Activated T-helper 17 cell treated with anti-CD3 and anti-CD28 coated beads, Interleukin-2, amount 50 U/mL, for 72 hours (primary cell): ENCODE measurements at places on chromosomes 7 and 10.

DNA sequence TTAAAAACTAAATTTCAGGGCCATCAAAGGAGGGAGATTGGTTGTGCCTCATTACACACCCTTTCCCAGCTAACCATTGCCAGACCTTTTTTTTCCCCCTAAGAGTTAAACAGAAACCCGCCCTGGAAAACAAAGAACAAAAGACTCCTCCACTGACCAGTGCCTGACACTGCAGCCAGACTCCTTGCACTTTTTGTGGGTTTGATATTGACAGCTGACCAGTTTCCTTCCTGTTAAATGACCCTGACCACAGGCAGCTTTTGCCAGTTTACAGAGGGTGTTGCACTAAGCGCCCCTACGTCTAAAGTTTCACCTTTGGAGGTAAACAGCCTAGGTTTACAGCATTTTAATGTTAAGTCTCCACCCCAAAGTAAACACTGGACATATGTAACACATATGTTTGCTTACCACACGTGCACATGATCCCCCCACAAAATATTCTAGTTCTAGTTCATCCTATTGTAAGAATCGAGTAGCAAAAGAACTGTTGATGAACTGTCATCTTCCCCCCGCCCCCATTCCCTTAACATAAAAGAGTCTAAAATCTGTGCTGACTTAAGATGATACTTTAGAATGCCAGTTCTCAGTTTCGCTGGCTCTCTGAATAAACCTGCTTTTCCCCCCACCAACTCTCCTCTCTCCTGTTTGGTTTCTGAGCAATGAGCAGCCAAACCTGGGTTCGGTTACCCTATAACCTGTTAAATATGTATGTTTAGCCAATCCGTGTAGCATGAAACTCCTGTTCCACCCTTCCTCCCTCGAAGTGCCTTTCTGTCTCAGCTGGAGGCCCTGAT is 38.0 kb downstream of the FOXI2 start:
- H3K4me1 ChIP-seq = no peaks in the 10 kb centered on the region
- no peaks in the 10 kb centered on the region for H3K36me3 ChIP-seq
- ATAC-seq = no peak
- no peak overlapping the region for H3K27ac ChIP-seq
- H3K4me3 ChIP-seq = no peak overlapping the region

GRCh38 chr10:124219062-124219461 is 125.7 kb upstream of the CHST15 start:
- H3K27me3 ChIP-seq = peaks cover 10% of the 10 kb centered on the region
- H3K27ac ChIP-seq = no peak overlapping the region
- H3K4me3 ChIP-seq = no peak overlapping the region
- ATAC-seq = no peak
- no peaks in the 10 kb centered on the region for H3K36me3 ChIP-seq
- no peaks in the 10 kb centered on the region for H3K4me1 ChIP-seq

DNA sequence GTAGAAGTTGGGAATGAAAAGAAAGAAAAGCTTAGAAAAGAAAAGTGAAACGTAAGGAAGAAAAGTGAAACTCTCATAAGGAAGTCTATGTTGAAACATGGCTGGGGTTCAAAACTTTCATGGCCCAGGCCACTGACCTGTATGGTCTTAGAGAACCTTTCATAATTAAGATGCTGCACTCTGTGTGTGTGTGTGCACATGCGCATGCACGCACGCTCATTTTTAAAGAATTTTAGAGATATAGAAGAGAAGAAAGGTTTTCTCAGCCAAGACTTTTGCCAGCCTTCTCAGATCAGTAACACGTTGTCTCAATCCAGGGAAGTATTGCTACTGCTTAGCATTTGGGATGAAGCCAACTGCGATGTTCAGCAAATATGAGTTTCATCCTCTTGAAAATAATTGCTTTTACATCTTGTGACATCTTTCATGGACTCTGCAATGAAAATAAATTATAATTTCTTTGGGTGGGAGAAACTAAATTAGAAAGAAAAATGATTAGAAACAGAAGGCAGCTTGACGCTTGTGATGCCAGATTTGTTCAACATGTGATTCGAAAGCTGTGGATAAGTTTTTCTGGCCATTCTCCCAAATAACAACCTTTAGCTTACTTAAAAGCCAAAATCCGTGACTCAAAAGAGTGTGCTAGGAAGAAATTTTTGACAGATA is 16.2 kb upstream of the SLC26A4 start:
- no peaks in the 10 kb centered on the region for H3K36me3 ChIP-seq
- no peaks in the 10 kb centered on the region for H3K27me3 ChIP-seq
- ATAC-seq = no peak
- H3K4me3 ChIP-seq = peak overlapping the region; percentile 9

- no peaks in the 10 kb centered on the region for H3K27me3 ChIP-seq
- no peaks in the 10 kb centered on the region for H3K36me3 ChIP-seq
- no peak overlapping the region for H3K4me3 ChIP-seq
- H3K27ac ChIP-seq = no peak overlapping the region
Measured at GRCh38 chr10:107565014-107565413, 400.5 kb upstream of the SORCS1 start.

- H3K36me3 ChIP-seq = no peaks in the 10 kb centered on the region
- no peaks in the 10 kb centered on the region for H3K4me1 ChIP-seq
- H3K27ac ChIP-seq = no peak overlapping the region
Measured at GRCh38 chr10:108791794-108792474, 1131.4 kb downstream of the XPNPEP1 start.

GRCh38 chr7:42237811-42238541 is 967 bp upstream of the GLI3 start:
- H3K36me3 ChIP-seq = peaks cover 6% of the 10 kb centered on the region
- H3K4me3 ChIP-seq = peak overlapping the region; percentile 74
- no peak overlapping the region for H3K27ac ChIP-seq
- peaks cover 51% of the 10 kb centered on the region for H3K27me3 ChIP-seq
- no peak for ATAC-seq

GRCh38 chr7:16667355-16667754 is 21.4 kb downstream of the BZW2 start:
- no peak overlapping the region for H3K27ac ChIP-seq
- H3K4me1 ChIP-seq = peaks cover 8% of the 10 kb centered on the region
- H3K36me3 ChIP-seq = peaks cover 76% of the 10 kb centered on the region
